ENCODE measurements at places on chromosomes 13 and 19. TPM values are rescaled to one million over a fixed set of nuclear protein-coding genes. Genes with fewer than 3 reads are reported as not detected.

GRCh38 chr13:94481941-94482340, 2.5 kb upstream of the DCT start:
- no peak for DNase-seq

GRCh38 chr13:45231722-45232121, 30.9 kb upstream of the KCTD4 start:
- no peak for DNase-seq

GRCh38 chr13:99046851-99047250, 69.0 kb upstream of the DOCK9 start:
- no peak for DNase-seq

DNA sequence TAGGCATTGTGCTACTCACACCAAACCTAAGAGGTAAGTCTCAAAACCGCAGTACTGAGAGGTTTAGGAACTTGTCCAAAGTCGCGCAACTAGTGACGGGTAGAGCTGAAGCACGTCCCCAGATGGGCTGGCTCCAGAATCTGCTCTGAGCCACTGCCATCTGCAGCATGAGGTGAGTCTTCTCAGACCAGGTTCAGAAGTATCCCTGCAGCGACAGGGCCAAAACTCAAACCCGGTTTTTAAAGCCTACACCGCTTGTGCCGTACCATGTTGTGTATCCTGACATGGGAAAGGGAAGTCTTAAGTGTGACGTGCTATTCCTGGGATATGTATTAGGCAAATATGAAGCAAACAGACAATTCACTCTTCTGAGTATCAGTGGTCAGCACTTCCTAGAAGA, 45.1 kb downstream of the ATP7B start:
- DNase-seq, result no peak

DNA sequence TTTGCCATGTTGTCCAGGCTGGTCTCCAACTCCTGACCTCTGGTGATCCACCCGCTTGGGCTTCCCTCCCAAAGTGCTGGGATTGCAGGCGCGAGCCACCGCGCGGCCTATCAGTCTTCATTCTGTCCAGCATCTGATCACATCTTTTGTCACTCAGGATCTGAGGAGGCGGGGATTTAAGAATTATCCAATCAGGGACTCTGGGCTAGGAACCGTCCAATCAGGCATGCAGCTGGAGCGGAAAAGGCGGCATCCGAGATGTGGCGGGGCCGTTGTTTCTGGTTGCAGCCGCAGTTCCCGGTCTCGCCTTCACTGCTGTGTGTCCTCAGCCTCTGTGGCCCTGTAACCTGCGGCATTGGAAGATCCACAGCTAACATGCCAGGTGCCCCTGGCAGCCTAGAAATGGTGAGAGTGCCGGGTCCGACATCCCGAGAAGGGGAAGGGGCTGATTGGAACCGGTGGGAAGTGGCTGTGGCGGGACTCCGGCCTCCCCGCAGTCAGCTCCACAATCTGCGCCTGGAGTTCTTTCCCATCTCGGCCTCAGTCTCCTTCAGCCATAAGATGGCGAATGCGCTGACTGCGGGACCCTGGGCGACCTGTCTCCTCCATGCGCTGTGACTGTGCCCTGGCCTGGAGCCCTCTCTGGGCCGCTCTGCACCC, at the start of gene ZNF729:
ZNF729 (plus strand) TSS at position 291 of the 660 bp plus-strand sequence; CDS start at position 376, 85 bp downstream.
- DNase-seq, result no peak

GRCh38 chr13:72104656-72105180, 237.7 kb upstream of the DACH1 start:
- DNase-seq, result no peak

CLEC4G gene
- total RNA-seq, result 0.48 TPM

DNA sequence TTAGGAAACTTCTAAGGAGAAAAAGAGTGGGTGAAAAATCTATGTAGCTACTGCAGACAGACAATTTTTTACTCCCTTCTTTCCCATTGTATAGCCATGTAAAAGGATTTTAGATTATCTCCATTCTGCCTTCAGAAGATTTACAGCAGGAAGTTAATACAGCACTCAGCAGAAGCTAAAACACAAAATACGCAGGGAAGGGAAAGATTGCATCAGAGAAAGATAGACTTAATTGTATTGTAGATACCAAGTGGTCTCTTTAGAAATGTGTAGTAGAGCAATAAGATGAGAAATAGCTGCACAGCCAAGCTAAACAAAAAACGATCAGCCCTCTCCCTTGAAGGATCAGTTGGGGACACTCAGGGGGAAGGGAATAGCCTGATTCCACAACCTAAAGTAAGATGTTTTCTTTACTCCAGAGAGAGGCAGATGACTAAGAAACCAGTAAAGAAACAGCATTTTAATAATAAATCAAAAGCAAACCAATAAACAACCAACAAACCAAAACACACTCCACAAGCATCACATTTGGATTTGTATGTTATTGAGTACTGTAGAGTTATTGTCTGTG, 236.7 kb upstream of the SLITRK1 start:
- no peak for DNase-seq

GRCh38 chr19:53612762-53613526, 18.9 kb upstream of the DPRX start:
- DNase-seq, result no peak

DNA sequence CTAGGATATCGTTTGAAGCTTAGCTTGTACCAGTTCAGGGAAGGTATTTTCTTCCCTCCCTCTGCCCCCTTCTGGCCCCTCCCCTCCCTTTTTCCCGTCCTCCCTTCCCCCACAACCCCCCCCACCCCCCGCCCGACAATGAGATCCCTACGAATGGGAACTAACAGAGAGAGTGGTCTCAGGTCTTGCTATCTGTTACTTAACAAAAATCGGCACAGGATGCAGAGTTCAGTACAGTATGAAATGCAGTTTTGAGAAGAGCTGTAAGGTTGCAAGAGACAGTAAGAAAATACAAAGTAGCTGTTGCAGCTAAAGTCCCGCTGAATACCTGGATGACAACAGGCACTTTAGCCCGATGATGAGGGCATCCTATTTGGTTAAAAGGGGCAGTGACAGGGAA, 3.1 kb upstream of the DACH1 start:
- DNase-seq, result no peak

DNA sequence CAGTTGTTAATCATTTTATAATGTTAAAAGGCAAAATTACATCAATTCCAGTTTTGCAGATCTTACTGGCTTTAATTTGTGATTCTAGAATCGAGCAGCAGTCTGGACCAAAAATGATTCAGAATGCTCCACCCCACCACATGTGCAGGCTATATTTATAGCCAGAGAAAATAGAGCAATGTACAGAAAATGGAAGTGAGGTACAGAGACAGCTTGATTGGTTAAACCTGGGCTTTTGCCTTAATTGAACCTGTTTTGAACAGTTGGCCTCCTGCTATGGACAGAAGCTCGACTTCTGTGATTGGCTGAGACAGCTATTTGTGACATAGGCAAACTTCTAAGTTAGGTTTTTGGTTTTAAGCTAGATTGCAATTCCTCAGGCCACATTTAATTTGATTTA, 607.4 kb upstream of the MIR17HG start:
- no peak for DNase-seq
